ENCODE measurements at places on chromosomes 7 and 10.

- peak; percentile 76 for DNase-seq
These were observed 183.7 kb upstream of the ANK3 start for GRCh38 chr10:60573336-60573735.

DNA sequence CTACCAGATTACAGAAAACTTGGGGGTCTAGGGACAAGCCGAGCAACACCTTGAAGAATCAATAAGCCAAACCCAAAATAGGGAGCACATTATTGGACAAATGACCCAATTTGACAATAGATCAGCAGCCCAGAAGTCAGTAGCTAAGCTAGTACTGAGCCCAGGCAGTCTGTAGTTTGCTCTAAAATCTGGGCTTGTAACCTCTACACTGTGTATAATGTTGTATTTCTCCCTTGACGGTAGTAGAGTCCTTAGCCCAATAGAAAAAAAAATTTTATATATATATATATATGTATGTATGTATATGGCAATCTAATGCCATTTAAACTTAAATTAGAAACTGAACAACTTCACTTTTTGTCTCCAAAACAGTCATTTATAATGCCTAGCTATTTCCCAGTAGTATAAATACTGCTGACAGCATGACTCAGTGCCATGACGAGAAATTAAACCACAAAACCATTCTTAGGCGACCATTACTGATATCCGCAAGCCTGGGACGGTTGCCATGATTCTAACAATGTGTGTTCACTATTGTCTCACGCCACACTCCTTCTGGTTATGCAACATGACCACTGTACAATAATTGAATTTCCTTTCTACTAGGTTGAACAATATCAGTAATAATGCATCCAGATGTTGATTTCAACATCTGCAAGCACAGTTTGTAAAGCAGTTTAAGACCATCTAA lies 110.5 kb downstream of the IPMK start:
- DNase-seq: no peak

GRCh38 chr10:103472005-103472404 lies 7.0 kb downstream of the CALHM3 start:
- DNase-seq: no peak

- DNase-seq: no peak
These were observed 50.4 kb upstream of the PLEKHA1 start for GRCh38 chr10:122323941-122324675.

GRCh38 chr10:79304479-79305087 lies 42.7 kb upstream of the PPIF start:
- no peak for DNase-seq

GRCh38 chr7:106855540-106856132 lies 9.4 kb upstream of the PIK3CG start:
- DNase-seq: no peak

GRCh38 chr10:17872191-17873091 lies 63.3 kb downstream of the MRC1 start:
- DNase-seq: no peak

DNA sequence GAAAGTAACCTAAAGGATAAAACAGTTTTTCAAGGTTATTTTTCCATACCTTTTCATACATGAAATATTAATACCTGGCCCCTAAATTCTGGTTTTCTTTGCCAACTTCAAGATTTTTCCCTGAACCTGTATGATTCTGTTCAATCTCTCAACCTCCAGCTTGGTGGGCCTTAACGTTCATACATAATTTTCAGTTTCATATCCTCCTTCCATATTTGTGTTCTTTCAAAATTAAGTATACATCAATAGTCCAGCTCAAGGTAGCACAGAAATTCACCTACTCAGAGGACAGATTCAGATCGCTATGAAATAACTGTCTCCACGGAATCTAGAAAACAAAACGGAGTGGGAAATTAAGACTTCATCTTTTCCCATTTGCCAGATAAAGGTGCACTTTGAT lies 505.8 kb upstream of the GHITM start:
- no peak for DNase-seq

DNA sequence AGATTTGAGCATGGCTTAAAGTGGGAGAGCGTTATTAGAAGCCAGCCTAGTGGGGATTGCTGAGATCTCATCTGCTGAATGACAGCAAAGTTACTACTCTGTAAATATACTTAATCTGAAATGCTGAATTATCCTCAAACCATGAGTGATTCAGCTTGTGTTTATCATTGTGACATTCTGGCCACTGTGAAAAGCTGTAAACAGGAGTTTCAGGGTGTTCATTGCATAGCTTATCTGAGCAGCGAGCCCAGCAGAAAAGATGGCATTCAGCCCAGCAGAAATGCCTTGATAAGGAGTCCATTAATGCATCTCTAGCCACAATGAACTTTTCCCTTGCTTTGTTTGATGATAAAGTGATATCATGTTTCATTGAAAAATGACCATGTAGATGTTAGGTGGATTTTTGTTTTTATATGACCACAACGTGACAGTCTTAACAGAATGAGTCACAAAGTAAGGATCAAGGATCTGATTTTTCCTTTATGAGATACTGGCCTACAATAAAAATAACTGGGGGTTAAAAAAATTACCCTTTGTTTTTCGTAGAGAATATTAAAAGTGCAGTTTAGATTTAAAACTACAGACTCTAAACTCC lies 7.8 kb downstream of the TES start:
- DNase-seq: no peak

DNA sequence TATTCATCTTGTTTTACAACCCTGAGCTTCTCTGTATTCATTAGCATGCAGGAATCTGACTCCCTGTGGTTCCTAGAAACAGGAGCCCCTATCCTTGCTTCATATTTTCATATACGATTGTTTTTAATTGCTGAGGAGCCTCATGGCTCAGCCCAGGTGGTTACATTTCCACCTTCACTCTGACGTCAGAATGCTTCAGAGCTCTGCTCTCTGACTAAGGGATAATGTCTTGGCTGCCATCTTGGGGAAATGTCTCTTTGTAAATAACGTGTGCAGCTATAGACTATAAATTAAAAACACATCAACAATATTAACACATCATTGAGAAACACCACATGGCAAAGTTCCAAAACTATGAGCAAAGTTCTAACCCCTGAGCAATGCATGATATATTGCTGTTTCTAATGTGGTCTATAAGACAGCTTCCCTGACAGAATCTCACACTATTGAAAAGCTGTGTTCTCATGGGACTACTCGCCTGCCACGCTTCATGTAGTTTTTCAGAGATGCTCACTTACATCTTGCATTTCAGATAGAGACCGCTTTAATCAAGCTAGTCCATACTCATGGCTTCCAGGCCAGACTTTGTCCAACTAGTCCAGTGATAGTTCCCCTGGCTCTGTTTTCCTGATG lies 227.0 kb downstream of the SORCS3 start:
- DNase-seq: no peak
